ENCODE measurements at places on chromosomes 5 and 9.

DNA sequence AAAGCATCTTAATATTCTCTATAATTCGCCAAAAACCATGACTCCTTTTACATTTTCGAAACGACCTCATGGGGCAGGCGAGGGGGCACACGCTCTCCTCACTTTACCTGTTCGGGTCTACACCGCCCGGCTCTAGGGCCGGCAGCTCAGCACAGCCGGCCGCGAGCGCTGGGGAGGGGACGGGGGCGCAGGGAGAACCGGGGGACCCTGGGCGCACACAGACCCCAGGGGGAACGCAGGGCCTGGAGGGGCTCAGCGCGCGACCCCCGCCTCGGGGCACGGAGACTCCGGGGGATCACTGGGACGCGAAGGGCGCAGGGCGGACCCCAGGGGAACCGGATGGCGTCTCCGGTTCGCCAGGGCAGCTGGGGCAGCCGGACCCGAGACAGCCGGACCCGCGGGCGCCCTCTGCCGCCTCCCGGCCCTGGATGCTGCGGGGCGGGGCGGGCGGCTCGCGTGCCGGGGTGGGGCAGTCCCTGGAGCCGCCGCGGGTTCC lies at the start of gene AHRR:
Gene AHRR, plus strand, starts transcription at position 485 of the 496 bp plus-strand sequence. CDS start 22,189 bp downstream, outside the sequence.
- DNase-seq = peak; percentile 68

GRCh38 chr5:103569313-103570060 lies 6.9 kb upstream of the NUDT12 start:
- no peak for DNase-seq

DNA sequence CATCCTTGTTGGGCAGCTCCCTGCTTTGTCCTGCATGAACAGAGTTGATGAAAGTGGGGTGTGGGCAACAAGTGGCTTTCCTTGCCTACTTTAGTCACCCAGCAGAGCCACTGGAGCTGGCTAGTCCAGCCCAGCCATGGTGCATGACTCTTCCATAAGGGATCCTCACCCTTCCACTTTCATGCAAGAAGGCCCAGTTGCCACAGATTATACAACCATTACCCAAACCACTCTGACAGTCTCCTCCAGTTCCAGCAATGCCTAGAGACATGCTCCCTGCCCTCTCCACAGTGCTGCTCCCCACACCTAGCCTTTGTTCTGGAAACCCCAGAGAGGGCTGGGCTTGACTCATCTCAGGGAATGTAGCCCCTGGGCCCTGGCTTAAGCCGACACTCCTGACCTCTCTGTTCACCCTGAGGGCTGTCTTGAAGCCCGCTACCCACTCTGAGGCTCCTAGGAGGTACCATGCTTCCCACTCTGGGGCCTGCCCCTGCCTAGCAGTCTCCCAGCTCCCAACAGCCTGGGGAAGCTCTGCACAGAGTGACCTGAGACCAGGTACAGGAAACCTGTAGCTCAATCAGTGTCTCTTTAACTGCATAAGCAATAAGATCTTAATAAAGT lies 3.9 kb downstream of the SLC35A4 start:
- DNase-seq = no peak

DNA sequence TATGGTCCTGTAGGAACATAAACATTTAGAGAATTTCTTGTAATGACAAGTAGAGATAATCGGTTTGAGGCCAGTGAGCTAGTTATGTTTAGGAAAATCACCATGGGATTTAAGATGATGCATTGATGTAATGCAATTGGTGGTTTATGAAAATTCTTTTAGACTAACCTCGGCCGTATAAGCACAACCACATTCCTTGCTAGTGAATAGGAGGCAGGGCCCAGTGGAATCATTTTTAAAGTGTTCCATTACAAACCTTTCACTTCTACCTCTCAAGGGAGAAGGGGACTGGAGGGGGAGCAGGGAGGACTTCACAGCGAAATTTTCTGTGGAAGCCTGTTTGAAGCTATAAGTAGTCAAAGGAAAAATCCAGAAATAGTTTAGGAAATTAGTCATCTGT lies 71.8 kb upstream of the NFIL3 start:
- DNase-seq = no peak

DNA sequence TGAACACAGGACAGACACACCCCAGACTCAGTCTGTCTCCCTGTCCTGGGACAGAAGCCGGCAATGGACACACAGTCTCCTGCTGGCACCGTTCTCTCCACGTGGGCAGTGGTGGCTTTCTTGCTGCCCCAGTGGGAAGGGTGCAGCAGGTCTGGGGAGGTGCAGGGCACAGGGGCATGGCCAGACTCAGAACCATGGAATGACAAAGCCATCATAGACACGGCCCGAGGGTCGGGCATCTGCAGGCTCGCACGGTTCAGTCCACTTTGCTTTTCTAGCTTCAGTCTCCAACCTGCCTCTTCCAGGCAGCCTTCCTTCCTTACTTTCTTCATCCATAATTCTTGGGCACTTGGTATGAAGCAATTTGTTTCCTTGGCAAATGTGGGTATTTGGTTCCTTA lies 16.7 kb downstream of the MYMK start:
- DNase-seq = no peak

DNA sequence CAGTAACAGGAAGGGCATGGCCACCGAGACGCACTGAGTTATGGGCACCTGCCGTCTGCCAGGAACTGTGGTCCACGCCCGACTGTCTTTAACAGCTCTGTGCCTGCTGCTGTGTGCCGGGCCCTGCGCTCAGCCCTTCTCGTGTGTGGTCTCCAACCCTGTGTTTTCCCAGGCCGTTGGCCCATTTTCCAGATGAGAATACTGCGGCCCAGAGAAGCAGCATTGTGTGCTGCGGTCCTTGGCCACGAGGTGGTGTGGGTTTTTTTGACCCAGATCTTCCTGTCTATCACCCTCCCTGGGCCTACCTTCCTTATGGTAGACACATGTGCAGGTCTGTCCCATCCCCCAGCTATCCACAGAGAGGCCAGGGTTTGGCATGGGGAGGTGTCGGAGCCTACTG lies 47.0 kb downstream of the RXRA start:
- DNase-seq = no peak

- DNase-seq = no peak
Observed at GRCh38 chr9:79224672-79225433, 346.9 kb upstream of the TLE4 start.

DNA sequence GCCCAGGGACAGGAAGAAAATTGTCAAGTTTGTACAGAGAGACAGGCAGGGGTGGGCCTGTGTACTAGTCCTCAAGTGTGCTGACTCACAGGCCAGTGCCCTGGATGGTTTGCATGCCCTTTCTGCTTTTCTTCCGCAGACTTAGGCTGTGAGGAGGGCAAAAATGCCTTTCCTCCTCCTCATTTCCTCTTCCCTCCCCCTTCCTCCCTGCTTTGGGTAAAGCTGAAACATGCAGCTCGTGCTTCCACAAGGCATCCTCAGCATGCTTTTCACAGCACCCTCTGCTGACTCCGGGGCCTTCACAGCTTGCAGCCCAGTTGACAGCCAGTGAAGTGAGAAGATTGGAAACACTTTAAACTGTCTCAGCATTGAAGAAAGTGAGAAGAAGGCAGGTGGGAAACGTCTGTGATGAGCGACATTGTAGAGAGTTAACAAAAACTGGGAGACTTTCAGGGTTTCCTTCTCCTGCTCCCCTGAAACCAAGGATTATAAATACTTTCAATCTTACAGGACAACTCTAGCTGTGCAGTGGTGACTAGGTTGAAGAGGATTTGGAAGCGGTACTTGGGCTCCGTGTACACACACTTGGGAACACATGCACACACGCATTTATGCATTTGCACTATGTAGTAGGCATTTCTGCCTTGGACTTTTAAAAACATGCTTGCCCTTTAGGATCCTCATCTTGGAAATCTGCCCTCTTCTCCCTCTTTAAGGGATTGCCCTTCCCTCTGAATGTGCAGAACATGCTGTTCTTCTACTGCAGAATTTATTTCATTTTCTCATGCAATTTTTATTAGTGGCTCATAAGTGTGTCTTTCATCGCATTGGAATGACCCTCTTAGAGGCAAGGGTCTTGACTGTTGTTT lies 138.8 kb downstream of the GRIA1 start:
- no peak for DNase-seq

DNA sequence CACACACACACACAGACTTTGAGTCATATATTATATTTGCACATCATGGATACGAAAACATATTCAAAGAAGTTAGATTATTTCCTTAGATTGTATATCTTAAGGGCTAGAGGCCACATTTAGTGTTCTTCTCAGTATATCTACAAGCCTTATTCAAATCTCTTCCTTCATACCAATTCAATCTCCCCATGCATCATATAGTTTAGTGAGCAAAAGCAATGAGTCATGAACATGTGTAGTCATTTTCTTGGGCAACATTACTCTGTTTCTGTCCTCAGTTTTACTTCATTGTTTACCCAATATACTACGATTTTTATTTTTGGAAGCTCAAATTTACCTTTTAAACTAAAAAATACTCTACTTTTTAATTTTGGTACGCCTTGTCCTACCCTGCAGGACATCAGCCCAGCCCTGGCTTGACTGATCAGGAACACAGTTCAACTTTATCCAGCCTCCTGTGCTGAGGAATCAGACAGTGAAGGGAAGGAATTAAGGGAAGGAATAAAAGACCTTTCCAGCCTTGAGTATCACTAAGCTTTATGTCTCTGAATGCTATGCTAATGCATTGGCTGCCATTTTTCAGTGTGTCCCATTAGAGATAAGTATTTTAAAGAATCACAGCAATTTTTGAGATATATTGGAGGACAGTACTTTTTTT lies 101.7 kb upstream of the FST start:
- no peak for DNase-seq

- DNase-seq = no peak
Observed at GRCh38 chr5:112356178-112356956, 62.7 kb downstream of the EPB41L4A start.

DNA sequence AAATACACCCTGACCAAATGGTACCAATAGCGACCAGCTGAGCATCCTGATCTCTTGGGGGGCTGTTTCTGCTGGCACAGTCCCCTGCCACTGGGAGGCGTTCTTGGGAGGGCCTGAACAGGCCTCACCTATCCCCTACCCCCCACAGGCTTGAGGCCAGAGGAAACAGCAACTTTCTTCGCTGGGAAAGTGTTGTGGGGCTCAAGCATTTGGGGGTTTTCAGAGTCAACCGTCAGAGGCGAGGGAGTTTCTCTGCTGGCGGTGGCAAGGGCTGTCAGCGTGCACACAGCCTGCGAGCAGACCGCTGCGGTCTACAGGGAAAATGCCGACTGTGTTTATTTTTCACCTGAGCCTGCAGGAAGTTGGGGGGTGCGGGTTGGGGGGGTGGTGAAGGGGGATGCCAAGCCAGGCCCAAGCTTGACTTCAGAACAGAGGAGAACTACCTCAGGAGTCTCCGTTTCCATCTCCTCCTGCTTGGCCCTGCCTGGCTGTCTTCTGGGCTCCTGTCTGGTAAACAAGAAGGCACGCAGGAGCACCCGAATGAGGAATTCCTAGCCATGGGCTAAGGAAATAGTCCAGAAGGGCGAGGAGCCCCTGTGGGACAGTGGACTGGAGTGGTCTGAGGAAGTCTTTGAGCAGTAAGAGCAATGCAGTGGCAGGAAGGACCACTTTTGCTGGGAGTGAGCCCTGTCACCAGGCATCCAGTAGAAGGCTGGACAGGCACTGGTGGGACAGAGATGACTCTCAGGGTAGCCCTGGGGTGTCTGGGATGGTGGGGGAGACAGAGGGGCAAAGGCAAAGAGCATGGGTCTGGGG lies 18.1 kb downstream of the TCF7 start:
- peak; percentile 86 for DNase-seq

- no peak for DNase-seq
Observed at GRCh38 chr5:128904805-128905567, 60.3 kb upstream of the SLC27A6 start.

DNA sequence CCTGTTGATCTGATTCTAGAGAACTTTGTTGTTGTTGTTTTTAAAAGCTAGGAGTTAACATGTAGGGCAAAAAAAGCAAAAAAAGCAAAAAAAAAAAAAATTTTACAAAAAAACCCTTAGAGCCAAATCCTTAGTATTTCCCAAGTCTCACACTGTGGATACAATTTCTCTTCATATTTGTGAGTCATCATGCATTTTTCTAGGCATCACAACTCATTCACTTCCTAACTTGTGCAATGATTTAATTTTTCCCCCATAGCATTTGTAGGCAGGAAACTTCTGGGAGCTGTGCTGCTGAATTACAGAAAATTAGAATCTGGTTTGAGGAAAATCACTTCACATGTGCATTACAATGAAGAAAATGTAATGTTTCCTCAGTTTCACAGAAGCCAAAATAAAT lies 91.9 kb downstream of the MARCHF3 start:
- DNase-seq = no peak

- DNase-seq = no peak
Observed at GRCh38 chr9:88681434-88681833, 146.5 kb downstream of the NXNL2 start.

DNA sequence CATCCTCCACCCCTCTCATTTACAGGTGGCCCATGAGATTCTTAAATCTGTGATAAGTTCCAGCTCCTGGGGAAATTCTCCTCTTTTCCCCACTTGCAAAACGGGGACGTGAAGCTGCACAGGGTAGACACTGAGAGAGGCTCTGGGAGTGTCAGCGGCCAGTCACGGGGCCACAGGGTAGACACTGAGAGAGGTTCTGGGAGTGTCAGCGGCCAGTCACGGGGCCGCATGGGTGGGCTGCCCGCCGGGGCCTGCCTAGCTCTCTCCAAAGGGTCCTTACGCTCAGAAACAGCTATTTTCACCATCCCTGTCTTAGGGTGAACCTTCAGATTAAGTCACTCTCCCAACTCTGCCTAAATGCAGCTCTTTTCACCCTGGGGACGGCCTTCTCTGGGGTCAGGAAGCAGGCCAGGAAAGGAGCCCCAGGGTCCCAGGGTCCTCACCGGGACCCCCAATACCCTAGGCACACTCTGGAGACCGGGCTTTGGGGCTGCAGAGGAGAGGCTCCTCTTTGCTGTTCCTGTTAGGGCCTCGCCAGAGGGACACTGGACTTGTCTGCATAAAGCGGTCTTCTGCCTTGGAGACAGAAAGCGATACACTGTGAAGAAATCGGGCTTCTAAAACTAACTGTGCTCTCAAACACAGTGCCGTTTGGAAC lies 1.5 kb downstream of the FAM78A start:
- peak; percentile 53 for DNase-seq

GRCh38 chr5:76838481-76839261 lies 11.1 kb upstream of the S100Z start:
- no peak for DNase-seq

GRCh38 chr5:36683821-36684434 lies 77.5 kb downstream of the SLC1A3 start:
- no peak for DNase-seq

DNA sequence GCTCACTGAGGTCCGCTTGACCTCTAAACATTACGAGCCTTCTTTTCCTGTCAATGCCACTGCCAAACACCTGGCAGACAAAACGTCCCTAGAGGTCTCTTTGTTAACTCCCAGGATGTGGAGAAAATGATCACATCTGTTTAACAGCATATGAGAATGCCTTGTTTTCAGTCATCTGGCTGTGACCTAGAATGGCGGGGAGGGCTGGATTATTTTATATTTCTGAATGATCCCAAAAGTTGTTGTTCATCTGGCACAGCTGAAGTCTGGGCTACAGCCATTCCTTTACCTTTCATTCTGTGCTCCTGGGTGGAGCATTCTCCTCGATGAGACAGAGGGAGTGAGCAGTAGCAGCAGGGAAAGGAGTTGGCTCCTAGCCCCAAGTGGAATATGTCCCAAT lies 138.2 kb downstream of the PRDM6 start:
- DNase-seq = no peak

- no peak for DNase-seq
Observed at GRCh38 chr9:109166171-109166770, 778 bp downstream of the FRRS1L start.

- no peak for DNase-seq
Observed at GRCh38 chr5:157278319-157279037, 12.6 kb downstream of the CYFIP2 start.

GRCh38 chr5:78920604-78921003 lies 64.5 kb downstream of the ARSB start:
- DNase-seq = no peak

Measured in activated naive CD4-positive, alpha-beta T cell treated with anti-CD3 and anti-CD28 coated beads, Interleukin-2, amount 10 ng/mL, durations not matched to agents 7 days and 5 days (primary cell).